HFFc6 (cell line): ENCODE measurements at places on chromosomes 6 and 20. TPM values are rescaled to one million over a fixed set of nuclear protein-coding genes. Genes with fewer than 3 reads are reported as not detected.

C2 gene
- total RNA-seq = 0.33 to 0.43 TPM in 2 of 3 replicates, not detected in the other

STMND1 gene
- not detected in 3 replicates for total RNA-seq

CHMP4B gene
- total RNA-seq = 94.1 and 94.2 TPM in 2 replicates

PRKN gene
- not detected in 3 replicates for total RNA-seq

CASP8AP2 gene
- 8.6 to 11.5 TPM (median 11.5 TPM) in 3 replicates for total RNA-seq

DUSP15 gene
- not detected in 2 replicates for total RNA-seq

SIGLEC1 gene
- not detected in 3 replicates for total RNA-seq

GRCh38 chr6:23929201-23929600, 196.8 kb upstream of the NRSN1 start:
- H3K4me1 ChIP-seq = no peaks in the 10 kb centered on the region
- H3K4me3 ChIP-seq = no peak overlapping the region
- H3K36me3 ChIP-seq = no peaks in the 10 kb centered on the region; the same call in 1 of the 2 replicates
- no peak overlapping the region for H3K27ac ChIP-seq
- no peak for DNase-seq

GRCh38 chr20:3068986-3069900, 2.2 kb upstream of the OXT start:
- peaks cover 29% of the 10 kb centered on the region for H3K4me1 ChIP-seq
- no peaks in the 10 kb centered on the region for H3K36me3 ChIP-seq
- H3K4me3 ChIP-seq = no peak overlapping the region
- peak; percentile 46 for DNase-seq
- H3K27ac ChIP-seq = no peak overlapping the region
- H3K27me3 ChIP-seq = peaks cover 19% of the 10 kb centered on the region
